Hematopoietic multipotent progenitor cell treated with erythropoietin and hydrocortisone succinate and interleukin-3 and kit ligand, for 4 days (in vitro differentiated cells): ENCODE measurements at places on chromosomes 3 and 15.

GRCh38 chr15:85118581-85118980 is 136.9 kb downstream of the PDE8A start:
- no peak for DNase-seq

GRCh38 chr3:65168547-65168946 is 480.7 kb upstream of the ADAMTS9 start:
- no peak for DNase-seq

- no peak for DNase-seq
These were observed 16.8 kb upstream of the KCTD6 start for GRCh38 chr3:58474967-58475578.

GRCh38 chr3:186143250-186143649 is 34.4 kb upstream of the ETV5 start:
- no peak for DNase-seq

- DNase-seq, result peak; percentile 96
These were observed 52.2 kb downstream of the TP53BP1 start for GRCh38 chr15:43440721-43441281.

DNA sequence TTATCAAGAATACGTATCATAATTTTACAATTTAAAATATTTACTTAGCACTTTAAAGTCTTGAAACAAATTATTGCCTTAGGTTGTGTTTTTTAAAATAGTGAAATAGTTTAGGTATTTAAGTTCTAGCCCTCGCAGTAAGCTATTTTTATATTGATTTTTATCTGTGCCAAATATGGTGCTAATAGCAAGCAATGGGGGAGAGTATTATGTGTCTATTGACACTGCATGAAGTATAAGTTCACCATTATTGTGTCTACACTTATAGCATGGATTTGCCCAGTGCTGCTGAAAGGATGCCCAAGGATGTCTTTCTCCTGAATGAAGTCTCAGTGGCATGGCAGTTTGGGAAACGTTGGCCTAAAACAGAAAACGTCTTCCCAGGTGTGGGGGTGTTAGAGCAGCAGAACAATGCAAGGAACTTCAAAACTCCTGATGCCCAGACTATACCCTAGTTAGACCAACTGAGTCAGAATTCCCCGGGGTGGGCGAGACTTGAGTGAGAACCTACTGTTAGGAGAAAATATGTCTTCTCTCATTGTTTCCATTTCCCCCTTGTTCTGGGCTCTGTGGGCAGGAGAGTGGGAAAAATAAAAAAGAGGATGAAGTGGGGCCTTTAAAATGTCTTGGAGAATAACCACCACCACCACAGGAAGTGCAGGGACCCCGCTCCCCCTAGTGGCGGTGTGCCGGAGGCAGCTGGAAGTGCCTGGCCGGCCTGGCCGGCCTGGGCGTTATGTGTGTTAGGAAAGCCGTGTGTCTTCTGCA is 104.2 kb upstream of the SLC7A14 start:
- peak; percentile 72 for DNase-seq

DNA sequence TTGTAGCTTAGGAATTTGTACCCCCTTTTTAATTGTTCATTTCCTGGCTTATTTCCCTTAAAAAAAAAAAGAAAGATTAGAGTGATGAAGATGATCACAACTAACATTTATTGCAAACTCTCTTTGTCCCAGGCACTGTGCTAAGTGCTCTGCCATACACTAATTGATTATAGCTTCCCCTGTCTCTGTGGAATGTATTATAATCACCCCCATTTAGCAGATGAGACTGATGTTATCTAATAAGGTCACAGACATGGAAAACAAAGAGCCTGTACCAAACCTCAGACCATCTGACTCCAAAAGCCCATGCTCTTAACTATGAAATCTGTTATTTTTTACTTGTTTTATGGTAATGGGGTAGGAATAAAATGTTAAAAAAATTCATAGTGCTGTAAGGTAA is 53.1 kb downstream of the TRAK1 start:
- DNase-seq, result no peak

DNA sequence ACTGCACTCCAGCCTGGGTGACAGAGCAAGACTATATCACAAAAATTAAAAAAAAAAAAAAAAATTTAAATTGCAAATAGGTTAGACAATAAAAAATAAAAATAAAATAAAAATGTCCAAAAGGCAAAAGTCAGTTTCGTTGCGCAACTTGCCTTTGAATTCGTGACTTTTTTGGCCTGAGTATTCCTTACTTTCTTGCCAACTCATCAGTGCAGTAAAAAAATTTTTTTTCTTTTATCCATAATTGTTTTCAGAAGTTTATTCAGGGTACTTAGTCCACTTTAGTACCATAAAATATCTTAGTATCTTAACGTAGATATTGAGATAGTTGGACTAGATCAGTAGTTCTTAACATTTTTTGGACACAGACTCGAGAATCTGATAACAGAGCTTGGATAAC is 22.4 kb upstream of the CILP start:
- DNase-seq, result no peak

DNA sequence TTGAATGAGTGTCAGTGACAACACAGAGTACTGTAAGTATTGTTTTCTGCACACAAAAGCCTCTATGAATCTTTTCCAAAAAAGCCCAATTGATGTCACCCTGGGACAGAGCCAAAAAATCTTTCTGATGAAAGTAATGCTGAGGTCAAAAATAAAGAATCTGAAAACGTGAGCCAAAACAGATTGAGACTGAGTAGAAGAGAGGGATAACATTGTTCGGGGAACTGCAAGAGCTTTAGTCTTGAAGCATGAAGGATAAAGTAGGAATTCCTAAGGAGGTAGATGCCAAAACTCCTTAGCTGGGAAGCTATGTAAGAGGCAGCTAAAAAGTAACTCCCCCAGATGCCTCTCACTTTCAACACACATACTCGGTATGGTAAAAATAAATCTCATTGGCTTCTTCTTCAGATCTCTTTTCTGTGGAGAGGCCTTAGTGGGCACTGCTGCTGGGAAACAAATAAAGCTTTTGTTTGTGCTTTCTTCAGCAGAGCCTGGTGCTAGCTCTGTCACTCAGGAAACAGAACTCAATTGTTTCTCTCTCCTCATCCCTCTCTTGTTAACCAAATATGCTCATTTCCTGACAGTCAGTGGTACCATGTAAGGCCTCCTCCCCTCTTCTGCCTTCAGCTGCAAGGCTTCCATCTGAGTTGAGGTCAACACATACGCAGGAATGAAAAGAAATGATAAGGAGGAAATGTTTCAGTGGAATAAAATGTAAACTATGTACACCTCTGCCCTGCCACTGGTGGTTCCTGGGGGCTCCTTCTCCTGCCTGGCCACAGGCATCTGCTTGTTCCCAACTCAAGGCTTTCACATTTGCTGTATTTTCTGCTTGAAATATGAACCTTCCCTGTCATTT is 58.1 kb downstream of the CD200 start:
- DNase-seq, result no peak

- peak; percentile 61 for DNase-seq
These were observed 392.4 kb upstream of the PROK2 start for GRCh38 chr3:72177075-72178050.

- DNase-seq, result no peak
These were observed 30.0 kb downstream of the SNX33 start for GRCh38 chr15:75677465-75678323.

DNA sequence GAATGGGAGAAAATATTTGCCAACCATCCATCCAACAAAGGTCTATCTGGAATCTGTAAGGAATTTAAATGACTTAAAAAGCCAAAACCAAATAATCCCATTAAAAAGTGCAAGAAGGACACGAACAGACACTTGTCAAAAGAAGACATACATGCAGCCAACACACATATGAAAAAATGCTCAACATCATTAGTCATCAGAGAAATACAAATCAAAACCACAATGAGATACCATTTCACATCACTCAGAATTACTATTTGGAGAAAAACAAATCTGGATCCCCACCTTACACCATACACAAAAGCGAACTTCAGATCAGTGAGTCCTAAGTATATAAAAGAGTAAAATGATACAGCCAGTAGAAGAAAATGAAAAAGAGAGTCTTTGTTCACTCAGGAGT is 58.6 kb upstream of the MNS1 start:
- no peak for DNase-seq

- DNase-seq, result no peak
These were observed 4.9 kb upstream of the ZNF662 start for GRCh38 chr3:42901073-42901415.

DNA sequence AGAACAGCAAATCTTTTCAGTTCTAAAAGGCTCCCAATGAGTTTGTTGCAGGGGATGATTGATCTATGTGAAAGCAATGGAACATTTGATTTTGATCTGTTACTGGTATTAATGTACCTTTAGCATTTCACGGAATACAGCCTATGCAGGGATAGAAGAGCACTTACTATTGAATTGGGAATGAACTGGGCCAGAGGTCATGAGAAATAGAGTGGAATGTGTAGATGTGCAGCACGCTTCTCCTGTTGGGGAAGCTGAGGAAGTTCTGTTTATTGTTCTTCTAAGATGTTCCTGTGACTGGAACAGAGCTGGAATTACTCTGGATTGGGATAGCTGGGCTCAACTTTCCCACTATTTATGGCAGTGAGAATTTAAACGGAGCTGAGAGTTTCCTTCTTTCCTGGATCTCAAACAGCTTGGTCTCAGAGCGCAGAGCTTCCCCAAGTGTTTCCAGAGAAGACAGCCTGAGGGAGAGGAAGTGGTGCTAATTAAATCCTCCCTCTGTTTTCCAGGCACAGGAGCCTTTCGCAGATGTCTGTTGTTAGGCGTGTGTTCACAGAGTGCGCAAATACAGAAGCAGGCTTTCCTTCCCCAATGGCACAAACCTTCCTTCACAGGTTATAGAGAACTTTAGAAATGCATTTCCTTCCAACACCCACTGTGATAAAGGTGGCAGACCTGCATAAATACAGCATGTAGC is 32.5 kb downstream of the TPRG1 start:
- DNase-seq, result no peak

DNA sequence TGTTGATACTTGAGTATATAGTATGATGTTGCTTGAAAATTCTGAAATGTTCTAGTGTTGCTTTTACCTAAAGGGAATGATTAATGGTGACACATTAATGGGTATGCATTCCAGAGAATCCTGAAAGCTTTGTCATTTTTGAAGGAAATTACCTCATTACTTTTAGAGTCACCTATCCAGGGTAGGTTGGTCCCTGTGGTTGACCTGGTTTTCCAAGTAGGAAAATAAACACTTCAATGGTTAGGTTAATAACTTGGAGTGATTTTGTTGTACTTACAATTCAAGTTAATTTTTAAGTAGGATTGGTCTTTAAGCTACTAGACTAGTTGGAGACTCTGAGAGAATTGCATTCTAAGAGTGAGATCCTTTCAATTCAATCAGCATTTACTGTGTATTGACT is 31.0 kb downstream of the MITF start:
- DNase-seq, result no peak

DNA sequence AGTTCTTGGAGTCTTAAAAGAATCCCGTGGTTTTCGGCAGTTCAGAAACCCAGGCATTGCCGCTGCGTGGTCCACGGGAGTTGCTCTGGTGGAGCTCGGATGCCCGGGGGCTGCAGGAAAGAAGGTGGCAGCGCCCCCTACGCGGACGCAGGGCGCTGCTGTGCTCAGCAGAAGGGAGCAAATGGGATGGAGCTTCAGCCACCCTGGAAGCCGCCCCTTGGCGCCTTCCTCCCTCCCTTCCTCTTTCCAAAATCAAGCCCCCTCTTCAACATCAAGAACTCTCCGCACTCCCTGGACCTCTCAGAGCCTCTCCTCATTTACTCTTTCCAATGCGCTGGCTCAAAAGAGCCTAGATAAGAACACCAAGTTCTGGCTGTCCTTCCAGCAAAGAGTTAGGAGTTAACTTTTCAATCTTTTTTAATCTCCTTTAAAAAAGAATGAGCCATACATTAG is 880 bp upstream of the CHRNA7 start:
- DNase-seq, result peak; percentile 61

- no peak for DNase-seq
These were observed 421.2 kb downstream of the TIGIT start for GRCh38 chr3:114714957-114715460.

DNA sequence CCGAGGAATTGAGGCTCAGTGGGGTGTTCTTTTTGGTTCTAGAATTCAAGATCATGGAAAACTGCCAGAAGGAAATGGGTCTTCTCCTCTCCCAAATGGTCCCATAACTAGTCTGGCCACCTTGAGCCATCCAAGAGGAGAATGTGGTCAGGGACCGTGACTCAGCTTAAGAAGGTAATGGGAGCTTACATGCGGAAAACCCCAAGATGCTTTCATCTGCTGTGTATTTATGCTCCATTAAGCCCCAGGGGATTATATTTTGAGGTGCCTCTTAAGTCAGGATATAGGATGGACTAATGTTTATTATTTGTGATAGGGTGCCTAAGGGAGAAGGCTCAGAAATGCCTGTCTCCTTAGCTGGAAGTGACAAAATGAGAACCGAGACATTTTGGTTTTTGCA is 39.2 kb upstream of the DLG1 start:
- DNase-seq, result no peak

DNA sequence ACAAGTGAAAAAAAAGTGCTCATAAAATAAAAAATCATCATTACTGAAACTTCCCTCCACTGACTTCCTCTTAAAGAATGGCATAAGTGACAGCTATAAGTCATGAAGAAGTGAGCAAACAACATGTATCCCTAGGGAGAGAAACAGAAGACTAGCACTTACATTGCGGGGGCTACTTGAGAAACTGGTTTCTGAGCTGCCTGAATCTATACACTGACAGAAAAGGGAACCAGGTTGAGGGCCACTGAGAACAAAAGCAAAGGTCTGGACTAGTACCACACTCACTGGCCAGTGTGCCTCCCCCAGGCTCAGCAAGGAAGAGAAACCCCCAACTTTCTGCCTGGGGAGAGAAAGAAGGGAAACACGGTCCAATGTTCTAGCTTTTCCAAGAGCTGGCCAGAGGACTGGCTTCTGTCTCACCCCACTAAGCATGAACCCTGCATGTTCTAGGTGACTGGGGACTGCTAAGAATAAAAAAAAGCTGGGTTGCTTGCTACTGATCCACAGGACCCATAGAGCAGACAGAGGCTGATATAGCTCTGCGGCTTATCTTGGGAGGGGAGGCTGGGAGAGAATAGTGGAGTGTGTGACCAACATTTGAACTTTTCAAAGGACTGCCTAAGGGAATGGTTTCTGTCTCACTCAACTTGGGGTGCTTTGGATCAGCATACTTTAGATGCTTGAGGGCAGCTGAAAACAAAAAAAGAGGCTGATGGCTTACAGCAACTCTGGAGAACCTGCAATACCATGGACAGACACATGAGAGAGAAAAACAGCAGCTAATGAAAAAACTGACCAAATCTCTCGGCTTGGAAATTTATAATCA is 8.1 kb downstream of the RAD18 start:
- DNase-seq, result no peak

- no peak for DNase-seq
These were observed 10.9 kb upstream of the SRGAP3 start for GRCh38 chr3:9260305-9260704.

DNA sequence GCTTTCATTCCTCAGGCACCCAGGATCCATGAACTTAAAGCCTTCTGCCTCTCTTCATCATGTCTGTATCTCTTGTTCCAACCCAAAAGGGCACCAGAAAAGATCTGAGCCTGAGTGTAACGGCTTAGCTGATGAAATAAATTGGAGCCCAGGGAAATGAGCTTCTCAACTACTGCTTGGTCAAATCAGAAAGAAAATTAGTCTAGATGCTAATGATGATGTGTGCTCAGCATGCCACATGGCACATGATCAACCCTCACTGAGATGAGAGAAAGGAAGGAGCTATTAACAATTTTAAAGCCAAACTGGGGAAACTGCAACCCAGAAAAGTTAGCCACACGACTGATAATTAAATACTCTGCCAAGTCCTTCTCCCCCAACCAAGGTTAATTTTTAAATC is 325.7 kb downstream of the CNTN3 start:
- DNase-seq, result no peak
